ENCODE measurements at places on chromosomes 7 and 10.

DNA sequence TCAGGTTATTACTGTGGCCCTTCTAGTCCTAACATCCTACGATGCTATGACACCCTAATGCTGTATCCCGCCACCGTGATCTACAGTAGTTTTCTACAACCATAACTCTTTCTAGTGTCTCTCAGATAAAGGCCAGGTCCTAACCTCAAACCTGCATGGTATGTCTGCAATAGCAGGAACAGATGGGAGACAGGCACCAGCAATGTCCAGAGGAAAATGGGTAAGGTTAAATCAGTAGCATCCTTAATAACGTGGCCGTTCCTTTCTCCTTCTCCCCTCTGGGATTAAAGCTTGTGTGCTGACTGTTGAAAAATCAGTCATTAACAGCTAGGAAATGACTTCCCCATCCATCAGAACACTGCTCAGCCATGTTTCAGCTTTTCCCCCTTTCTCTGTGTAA, 321.9 kb upstream of the NPVF start:
- no peak for DNase-seq

DNA sequence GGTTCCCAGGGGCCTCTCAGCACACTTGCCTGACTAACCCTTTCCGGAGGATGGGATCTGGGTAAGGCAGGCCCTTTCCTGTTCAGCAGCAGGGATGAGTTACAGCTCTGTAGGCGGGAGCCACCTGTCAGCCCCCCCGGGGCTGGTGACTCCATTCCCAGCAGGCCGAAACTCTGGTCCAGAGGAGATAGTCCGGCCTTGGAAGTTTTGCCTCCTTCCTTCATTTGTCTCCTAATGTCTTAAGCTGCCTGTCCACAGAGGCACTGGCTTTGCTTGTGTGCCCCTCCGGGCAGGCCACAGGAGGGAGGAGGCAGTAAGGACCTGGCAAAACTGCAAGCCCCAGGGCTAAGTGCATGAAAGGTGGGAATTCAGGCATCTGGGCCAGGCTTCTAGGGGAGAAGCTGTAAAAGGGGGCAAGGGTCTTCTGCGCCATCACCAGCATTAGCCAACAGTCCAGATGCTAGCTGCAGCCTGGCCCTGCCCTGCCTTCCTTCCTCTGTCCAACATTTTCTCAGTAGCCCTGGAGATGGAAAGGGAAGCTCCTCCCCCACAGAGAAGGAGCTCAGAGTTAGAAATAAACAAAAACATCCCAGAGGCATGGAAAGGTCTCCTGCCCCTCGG, 1.2 kb downstream of the ADIRF start:
- no peak for DNase-seq

- no peak for DNase-seq
Measured at GRCh38 chr7:372932-373791, 83.2 kb downstream of the FOXL3 start.

DNA sequence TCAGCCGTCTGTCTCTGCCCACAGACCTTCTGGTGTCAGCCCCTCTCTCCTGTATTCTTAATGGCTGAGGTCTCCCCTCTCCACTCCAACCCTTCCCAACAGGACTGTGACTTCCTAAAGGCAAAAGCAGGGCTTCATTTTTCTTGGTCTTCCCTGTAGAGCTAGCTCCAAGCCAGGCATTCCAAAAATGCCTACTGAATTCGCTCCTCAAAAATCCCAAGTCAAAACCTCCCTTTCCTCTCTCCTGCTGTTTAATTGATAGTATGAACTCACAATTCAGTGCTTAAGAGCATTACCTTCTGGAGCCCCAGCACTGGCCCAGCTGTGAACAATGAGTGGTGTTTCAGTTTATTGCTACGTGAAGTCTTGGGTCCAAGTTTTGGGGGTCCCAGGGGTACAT, 628.4 kb downstream of the PARD3 start:
- no peak for DNase-seq

DNA sequence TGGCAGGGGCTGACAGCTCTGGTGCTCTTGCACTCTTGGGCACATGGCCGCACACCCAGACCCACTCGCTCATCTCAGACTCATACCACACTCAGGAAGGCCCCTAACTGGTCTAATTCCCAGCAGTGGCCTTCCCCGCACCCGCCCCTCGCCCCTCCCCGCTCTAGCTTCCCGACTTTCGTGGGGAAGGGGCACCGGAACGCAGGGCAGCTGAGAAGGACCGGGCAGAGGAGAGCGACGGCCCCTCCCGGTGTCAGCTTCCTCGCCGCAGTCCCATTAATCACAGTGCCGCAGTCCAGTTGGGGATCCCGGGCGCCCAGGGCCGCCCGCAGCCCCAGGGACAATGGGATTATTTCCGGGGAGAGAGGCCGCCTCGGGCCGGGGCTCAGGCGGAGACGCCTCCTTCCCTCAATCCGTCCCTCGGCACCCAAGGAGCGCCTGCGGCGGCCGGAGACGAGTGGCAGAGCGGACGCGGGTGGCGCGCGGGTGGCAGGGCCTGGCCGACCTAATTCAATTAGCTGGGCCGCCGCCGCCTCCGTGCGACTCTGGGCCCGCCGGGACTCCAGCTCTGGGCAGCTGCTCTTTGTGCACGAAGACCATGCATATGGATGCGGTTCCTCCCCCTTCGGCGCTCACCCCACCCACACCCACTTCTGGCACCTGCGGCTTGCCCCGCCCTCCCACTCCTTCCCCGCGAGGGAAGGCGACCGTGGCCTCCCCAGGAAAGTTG, 7.8 kb upstream of the TLX1 start:
- DNase-seq: no peak

- DNase-seq: no peak
Measured at GRCh38 chr7:107501593-107501992, 31.7 kb downstream of the GPR22 start.

- DNase-seq: no peak
Measured at GRCh38 chr10:80938903-80939302, 401.2 kb downstream of the SH2D4B start.

GRCh38 chr10:101139421-101139911, 8.4 kb downstream of the TLX1 start:
- DNase-seq: no peak

GRCh38 chr10:124172181-124172916, 79.0 kb upstream of the CHST15 start:
- no peak for DNase-seq

- no peak for DNase-seq
Measured at GRCh38 chr10:127919418-127920271, 12.7 kb downstream of the PTPRE start.

GRCh38 chr7:141495057-141495456, 56.2 kb upstream of the AGK start:
- no peak for DNase-seq

DNA sequence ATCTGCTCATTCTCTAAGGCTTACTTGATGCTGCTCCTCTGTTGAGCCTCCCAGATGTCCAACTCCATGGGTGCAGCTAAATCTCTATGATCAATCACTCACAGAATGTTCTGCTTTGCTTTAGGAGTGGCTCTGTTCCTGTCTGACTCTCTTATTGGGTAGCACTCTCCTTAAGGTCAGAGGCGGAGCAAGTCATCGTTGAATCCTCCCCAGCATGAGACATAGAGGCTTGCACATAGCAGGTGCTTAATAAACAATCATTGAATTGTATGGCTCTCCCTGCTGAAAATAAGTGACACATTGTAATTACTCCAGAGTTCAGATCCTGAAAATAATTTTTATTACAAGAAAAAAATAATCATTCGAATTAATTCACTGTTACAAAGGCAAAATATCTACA, 69.7 kb downstream of the NPS start:
- DNase-seq: no peak

DNA sequence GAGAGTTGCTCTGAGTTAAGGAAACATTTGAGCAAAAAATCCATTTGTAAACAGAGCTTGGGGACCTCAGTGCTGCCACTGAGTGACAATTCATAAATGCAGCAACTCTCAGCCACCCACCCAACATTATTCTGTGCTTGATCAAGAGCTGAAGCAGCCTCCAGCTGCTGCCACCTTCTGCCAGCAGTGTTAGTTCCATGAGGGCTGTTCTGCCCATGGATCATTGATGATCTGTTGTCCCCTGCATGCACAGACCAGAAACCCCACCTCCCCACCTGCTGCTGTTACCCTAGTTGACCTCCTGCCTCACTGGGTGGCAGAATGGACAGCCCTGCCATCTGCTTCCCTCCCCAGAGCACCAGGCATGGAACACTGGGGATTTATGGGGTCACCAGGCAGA, 305.4 kb downstream of the KCNMA1 start:
- DNase-seq: peak; percentile 40

Data from NCI-H1092 (cell line).